ELF-1 (cell line): ENCODE measurements at places on chromosomes 7 and 10.

DNA sequence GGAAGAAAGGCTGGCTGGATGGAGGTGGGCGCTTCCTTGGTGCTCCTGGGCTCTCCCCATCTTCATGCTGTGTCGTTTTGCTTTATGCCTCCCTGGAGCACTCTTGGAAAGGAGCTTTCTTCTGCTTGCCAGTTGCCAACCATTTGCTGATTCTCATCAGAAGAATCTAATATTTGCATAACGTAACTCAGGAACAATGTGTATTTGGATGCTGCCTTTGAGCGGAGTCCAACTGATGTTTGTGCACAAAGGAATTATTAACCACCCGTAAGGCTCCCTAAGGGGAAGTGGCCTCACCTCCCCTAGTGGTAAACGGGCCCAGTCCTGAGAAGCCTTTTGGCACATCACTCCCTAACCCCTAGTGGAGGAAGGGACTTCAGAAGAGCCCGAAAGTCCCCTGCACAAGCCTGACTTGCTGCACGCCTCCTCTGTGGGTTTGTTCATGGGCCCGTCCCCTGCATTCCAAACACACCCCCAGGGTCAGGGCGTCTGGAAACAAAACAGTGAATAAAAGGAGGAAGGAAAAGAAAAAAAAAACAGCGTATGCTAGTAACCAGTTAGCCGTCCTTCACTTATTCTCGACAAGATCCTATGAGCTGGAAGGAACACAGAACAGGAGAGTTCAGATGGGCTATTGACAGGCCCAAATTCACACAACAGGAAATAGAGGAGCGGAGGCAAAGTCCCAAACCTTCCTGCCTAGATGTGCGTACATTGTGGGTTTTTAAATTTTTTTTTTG lies 602.2 kb downstream of the LRMDA start:
- peak; percentile 73 for DNase-seq

- no peak for DNase-seq
Measured at GRCh38 chr10:100977436-100977835, 8.1 kb downstream of the SEMA4G start.

GRCh38 chr7:86908948-86909347 lies 150.5 kb downstream of the ELAPOR2 start:
- no peak for DNase-seq

DNA sequence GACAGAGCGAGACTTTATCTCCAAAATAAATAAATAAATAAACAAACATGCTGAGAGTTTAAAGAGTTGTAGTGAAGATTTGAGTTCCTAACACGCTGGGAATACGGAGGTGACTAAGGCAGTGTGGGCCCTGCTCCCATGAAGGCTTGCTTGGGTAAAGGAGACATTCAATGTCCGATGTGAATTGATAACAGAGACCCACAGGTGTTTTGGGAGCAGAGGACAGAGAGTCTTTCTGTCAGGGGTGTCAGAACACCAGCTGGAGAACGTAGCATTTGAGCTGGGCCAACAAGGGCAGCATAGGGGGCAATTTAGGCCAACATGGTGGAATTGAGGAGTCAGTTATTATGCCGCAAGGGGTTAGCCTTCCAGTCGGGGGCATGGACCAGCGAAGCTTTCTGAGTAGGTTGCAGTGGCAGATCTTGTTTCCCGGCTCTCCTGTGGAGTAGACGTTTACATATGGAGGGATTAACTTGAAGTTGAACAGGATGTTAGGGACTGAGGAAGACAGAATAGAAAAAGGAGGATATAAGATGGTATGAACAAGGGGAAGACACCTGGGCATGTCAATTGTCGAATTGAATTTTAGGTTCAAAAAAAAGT lies 5.6 kb downstream of the PROSER2 start:
- no peak for DNase-seq

DNA sequence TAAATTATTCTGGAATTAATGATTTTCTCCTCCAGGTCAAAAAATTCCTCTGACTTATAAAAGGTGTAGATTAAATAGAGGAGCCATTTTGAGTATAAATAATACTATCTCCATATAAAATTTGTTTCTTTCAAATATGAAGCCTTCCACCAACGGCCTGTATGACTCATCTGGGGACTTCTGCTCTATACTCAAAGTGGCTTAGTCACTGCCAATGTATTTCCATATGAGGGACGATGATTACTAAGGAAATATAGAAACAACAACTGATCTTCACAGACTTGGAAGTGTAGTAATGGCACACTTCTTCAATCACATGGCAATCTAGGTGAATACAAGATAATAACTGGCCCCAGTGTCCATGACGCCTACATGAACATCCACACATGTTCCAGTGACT lies 335.6 kb upstream of the HGF start:
- no peak for DNase-seq

- peak; percentile 72 for DNase-seq
Measured at GRCh38 chr7:1040790-1041189, 3.6 kb upstream of the GPR146 start.

DNA sequence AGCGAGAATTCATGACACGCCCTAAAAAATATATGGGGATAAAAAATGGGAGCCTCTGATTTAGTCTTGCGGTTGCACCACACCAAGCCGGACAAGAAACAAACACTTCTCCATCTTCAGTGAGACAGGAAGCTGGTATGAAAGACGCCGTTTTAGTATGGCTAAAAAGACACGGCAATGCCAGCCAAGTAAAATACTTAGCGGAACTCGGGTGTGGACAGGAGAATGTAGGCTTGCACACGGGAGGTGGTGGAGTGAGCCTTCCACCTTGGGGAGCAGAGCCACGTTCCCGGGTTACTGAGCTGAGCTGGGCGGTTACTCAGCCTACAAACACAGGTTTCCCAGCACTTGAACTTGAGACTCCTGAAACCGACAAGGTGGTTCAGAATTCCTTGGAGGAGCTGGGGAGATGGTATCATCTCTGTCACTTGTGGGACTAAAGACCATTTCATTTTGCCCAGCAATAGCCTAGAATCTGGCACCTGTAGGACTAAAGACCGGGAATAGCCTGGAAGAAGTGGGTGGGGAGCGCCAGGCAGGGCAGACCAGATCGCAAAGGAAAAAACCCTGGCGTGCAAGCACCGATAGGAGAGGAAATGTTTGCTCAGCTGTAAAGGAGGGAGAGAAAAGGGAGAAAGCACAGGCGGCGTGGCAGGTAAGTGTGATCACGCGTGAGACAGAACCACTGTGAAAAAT lies 34.8 kb upstream of the SEPHS1 start:
- no peak for DNase-seq

DNA sequence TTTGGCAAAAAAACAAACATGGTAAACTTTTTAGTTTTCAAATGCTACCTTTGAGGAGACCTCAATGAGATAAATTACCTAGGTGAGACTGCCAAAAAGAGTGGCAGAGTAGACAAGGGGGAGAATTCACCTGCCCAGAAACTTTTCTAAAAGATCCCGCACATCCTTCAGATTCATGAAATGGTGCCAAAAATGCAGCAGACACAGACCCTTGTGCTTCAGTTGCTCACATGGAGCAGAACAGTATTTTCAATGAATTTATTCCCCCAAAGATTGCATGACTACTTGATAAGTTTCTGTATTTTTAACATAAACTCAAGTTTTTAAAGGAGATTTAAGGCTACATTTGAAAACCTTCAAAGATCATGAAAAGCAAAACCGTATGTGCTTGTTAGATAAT lies 270.0 kb downstream of the TRIL start:
- DNase-seq = no peak

- no peak for DNase-seq
Measured at GRCh38 chr7:116259871-116260440, 49.6 kb downstream of the TES start.

- no peak for DNase-seq
Measured at GRCh38 chr7:158586499-158587161, 993 bp downstream of the PTPRN2 start.
